ENCODE measurements at places on chromosomes 4 and X. TPM values are rescaled to one million over a fixed set of nuclear protein-coding genes. Genes with fewer than 3 reads are reported as not detected.

GRCh38 chr4:145719752-145720624 lies 40.0 kb downstream of the C4orf51 start:
- DNase-seq: no peak

Gene DCTD
- total RNA-seq: 62.5 TPM

Gene KLKB1
- 0.57 TPM for total RNA-seq

Gene AVPR2
- total RNA-seq: 1.4 TPM
